ENCODE measurements at places on chromosomes 7 and 10. TPM values are rescaled to one million over a fixed set of nuclear protein-coding genes. Genes with fewer than 3 reads are reported as not detected.

Gene FAM25C
- polyA plus RNA-seq = not detected

Gene HTR7
- polyA plus RNA-seq = 2.2 TPM

Gene DOCK1
- 29.5 TPM for polyA plus RNA-seq

DNA sequence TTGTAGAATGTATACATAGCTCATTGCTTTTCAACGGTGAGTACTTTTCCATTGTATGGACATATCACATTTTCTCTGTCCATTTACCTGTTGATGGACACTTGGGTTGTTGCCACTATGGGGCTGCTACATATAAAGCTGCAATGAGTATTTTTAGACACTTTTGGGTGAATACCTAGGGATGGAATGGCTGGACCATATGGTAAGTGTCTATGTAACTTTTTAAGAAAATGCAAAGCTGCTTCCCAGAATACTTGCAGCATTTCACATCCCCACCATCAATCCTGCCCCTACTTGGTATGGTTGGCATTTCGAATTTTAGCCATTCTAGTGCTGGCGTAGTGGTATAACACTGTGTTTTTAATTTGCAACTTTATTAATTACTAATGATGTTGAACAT, 274.6 kb downstream of the TNS3 start:
- DNase-seq = no peak

- no peak for DNase-seq
Measured at GRCh38 chr7:24141874-24142509, 142.0 kb upstream of the NPY start.

- DNase-seq = no peak
Measured at GRCh38 chr7:116902867-116903266, 40.5 kb downstream of the CAPZA2 start.

Measured in large intestine (tissue), 12 donors.